Adrenal gland (tissue), 19 donors: ENCODE measurements at places on chromosomes 3 and 15.
A peak's percentile ranks its signal among the peaks of the same experiment; 100 is the strongest.

GRCh38 chr3:105866656-105867653, 1.9 kb downstream of the CBLB start:
- H3K4me3 ChIP-seq, result peak overlapping the region; percentile 92
- DNase-seq, result no peak
- H3K27me3 ChIP-seq, result no peaks in the 10 kb centered on the region
- H3K27ac ChIP-seq, result peak overlapping the region; percentile 49

DNA sequence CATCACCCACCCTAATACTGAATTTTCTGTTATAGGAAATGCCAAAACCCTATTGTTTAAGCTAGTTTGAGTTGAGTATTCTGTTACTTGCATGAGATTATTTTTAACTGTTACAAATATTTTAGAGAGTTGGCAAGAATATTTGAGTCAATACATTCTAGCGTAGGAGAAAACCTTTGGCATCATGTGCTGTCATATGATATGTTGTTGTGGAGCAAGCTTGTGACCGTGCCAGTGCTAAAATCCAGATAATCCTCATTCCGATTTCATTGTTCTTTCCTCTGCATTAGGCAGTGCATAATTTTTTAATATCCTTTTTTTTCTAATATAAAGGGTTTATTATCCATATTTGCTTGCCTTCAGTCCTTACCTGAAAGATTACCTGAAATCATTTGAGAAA, 168.0 kb upstream of the GMNC start:
- no peaks in the 10 kb centered on the region for H3K36me3 ChIP-seq
- no peak overlapping the region for H3K4me3 ChIP-seq
- DNase-seq, result no peak
- no peaks in the 10 kb centered on the region for H3K27me3 ChIP-seq
- no peaks in the 10 kb centered on the region for H3K4me1 ChIP-seq

DNA sequence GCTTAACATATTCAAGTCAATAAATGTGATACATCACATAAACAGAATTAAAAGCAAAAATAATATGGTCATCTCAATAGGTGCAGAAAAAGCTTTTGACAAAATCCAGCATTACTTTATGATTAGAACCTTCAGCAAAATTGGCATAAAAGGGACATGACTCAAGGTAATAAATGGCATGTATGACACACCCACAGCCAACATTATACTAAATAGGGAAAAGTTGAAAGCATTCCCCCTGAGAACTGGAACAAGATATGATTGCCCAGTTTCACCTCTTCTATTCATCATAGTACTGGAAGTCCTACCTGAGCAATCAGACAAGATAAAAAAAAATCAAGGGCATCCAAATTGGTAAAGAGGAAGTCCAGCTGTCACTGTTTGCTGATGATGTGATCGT, 594.7 kb downstream of the DIPK2A start:
- no peaks in the 10 kb centered on the region for H3K36me3 ChIP-seq
- no peak overlapping the region for H3K27ac ChIP-seq
- no peak overlapping the region for H3K4me3 ChIP-seq
- no peak for DNase-seq
- H3K4me1 ChIP-seq, result no peaks in the 10 kb centered on the region

- peaks cover 15% of the 10 kb centered on the region for H3K4me1 ChIP-seq
- DNase-seq, result no peak
- no peaks in the 10 kb centered on the region for H3K27me3 ChIP-seq
- no peak overlapping the region for H3K27ac ChIP-seq
Measured at GRCh38 chr3:178201714-178202113, 334.5 kb upstream of the KCNMB2 start.

GRCh38 chr3:126664591-126665214, 9.8 kb upstream of the TXNRD3 start:
- no peaks in the 10 kb centered on the region for H3K36me3 ChIP-seq
- no peak overlapping the region for H3K4me3 ChIP-seq
- no peak overlapping the region for H3K27ac ChIP-seq
- no peaks in the 10 kb centered on the region for H3K4me1 ChIP-seq
- no peak for DNase-seq
- peaks cover 9% of the 10 kb centered on the region for H3K27me3 ChIP-seq

- H3K4me1 ChIP-seq, result no peaks in the 10 kb centered on the region
- no peaks in the 10 kb centered on the region for H3K27me3 ChIP-seq
- H3K27ac ChIP-seq, result no peak overlapping the region
- no peak for DNase-seq
- no peaks in the 10 kb centered on the region for H3K36me3 ChIP-seq
Measured at GRCh38 chr3:52292247-52293065, 4.8 kb downstream of the GLYCTK start.

- no peaks in the 10 kb centered on the region for H3K27me3 ChIP-seq
- no peaks in the 10 kb centered on the region for H3K36me3 ChIP-seq
- no peak overlapping the region for H3K4me3 ChIP-seq
- DNase-seq, result no peak
Measured at GRCh38 chr3:77256584-77257503, 216.9 kb downstream of the ROBO2 start.

GRCh38 chr3:5304188-5304587, 116.7 kb downstream of the EDEM1 start:
- peaks cover 5% of the 10 kb centered on the region for H3K27me3 ChIP-seq
- H3K4me3 ChIP-seq, result no peak overlapping the region
- no peak overlapping the region for H3K27ac ChIP-seq
- no peaks in the 10 kb centered on the region for H3K4me1 ChIP-seq

DNA sequence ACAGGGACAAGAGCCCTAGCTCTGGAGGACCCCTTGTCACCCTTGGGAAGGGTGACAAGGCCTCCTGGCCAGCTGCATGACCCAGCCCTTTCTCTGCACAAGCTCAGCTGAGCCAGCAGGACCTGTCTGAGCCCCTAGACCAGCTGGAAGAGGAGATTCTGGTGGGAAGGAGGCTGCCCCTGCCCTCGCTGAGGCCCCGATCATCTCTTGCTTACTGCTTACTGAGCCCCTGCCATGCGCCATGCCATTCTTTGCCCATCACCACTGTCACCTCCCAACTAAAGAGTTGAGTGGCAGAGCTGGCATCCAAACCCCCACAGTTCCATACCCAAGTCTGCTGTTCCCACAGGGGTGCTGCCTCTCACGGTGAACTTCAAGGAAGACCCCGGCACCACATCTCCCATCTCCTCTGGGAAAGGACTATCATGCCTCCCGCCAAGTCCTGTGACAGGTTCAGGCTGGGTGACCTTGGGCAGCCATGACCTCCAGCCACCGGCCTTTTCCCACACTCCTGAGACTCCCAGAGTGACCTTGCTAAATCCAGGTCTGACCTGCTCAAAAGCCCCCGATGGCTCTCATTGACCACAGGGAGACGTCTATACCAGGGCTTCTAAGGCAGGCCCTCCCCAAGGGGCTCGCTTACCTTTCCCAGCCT, 34.0 kb downstream of the ACSBG1 start:
- no peak overlapping the region for H3K27ac ChIP-seq
- no peak overlapping the region for H3K4me3 ChIP-seq
- peaks cover 20% of the 10 kb centered on the region for H3K4me1 ChIP-seq
- no peak for DNase-seq
- no peaks in the 10 kb centered on the region for H3K36me3 ChIP-seq

- DNase-seq, result no peak
- H3K36me3 ChIP-seq, result no peaks in the 10 kb centered on the region
- H3K4me1 ChIP-seq, result no peaks in the 10 kb centered on the region
- H3K27me3 ChIP-seq, result no peaks in the 10 kb centered on the region
Measured at GRCh38 chr3:59660376-59660775, 610.6 kb upstream of the CFAP20DC start.

- no peaks in the 10 kb centered on the region for H3K4me1 ChIP-seq
- no peaks in the 10 kb centered on the region for H3K27me3 ChIP-seq
- no peak overlapping the region for H3K27ac ChIP-seq
- DNase-seq, result peak; percentile 54
- no peaks in the 10 kb centered on the region for H3K36me3 ChIP-seq
- no peak overlapping the region for H3K4me3 ChIP-seq
Measured at GRCh38 chr3:104257486-104257885, 1109.2 kb upstream of the ALCAM start.

GRCh38 chr3:111143-112069, 85.2 kb upstream of the CHL1 start:
- no peak for DNase-seq
- no peak overlapping the region for H3K27ac ChIP-seq
- no peak overlapping the region for H3K4me3 ChIP-seq
- no peaks in the 10 kb centered on the region for H3K4me1 ChIP-seq

- H3K27me3 ChIP-seq, result no peaks in the 10 kb centered on the region
- H3K36me3 ChIP-seq, result no peaks in the 10 kb centered on the region
- no peaks in the 10 kb centered on the region for H3K4me1 ChIP-seq
- H3K4me3 ChIP-seq, result no peak overlapping the region
- no peak overlapping the region for H3K27ac ChIP-seq
- DNase-seq, result no peak
Measured at GRCh38 chr3:89262309-89262929, 155.0 kb downstream of the EPHA3 start.

DNA sequence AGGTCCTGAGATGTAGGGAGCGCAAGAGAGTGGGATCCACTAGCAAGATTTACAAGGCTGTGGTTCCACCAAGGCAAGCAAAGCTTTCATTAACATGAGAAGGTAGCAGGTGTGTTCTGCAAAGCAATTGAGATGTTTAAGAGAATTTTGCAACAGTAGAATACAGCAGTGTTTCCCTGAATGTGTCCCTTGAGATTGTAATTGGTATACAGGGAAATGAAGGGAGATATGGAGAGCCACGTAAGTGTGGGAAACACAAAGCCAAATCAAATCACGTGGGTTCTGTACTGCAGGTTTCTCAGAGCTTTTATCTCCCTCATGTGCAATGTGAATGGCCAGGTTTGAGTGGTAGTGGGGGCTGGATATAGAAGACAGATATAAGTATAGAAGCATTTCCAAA, 67.3 kb downstream of the ATG7 start:
- no peaks in the 10 kb centered on the region for H3K27me3 ChIP-seq
- H3K4me1 ChIP-seq, result no peaks in the 10 kb centered on the region
- no peak overlapping the region for H3K27ac ChIP-seq
- peaks cover 9% of the 10 kb centered on the region for H3K36me3 ChIP-seq
- H3K4me3 ChIP-seq, result no peak overlapping the region

- no peak overlapping the region for H3K27ac ChIP-seq
- no peak overlapping the region for H3K4me3 ChIP-seq
- H3K27me3 ChIP-seq, result no peaks in the 10 kb centered on the region
- H3K4me1 ChIP-seq, result no peaks in the 10 kb centered on the region
- no peak for DNase-seq
Measured at GRCh38 chr3:136624371-136624770, 127.8 kb downstream of the STAG1 start.

GRCh38 chr3:80997622-80998021, 763.8 kb downstream of the GBE1 start:
- DNase-seq, result no peak
- H3K36me3 ChIP-seq, result no peaks in the 10 kb centered on the region
- no peak overlapping the region for H3K4me3 ChIP-seq
- no peaks in the 10 kb centered on the region for H3K4me1 ChIP-seq
- no peaks in the 10 kb centered on the region for H3K27me3 ChIP-seq

DNA sequence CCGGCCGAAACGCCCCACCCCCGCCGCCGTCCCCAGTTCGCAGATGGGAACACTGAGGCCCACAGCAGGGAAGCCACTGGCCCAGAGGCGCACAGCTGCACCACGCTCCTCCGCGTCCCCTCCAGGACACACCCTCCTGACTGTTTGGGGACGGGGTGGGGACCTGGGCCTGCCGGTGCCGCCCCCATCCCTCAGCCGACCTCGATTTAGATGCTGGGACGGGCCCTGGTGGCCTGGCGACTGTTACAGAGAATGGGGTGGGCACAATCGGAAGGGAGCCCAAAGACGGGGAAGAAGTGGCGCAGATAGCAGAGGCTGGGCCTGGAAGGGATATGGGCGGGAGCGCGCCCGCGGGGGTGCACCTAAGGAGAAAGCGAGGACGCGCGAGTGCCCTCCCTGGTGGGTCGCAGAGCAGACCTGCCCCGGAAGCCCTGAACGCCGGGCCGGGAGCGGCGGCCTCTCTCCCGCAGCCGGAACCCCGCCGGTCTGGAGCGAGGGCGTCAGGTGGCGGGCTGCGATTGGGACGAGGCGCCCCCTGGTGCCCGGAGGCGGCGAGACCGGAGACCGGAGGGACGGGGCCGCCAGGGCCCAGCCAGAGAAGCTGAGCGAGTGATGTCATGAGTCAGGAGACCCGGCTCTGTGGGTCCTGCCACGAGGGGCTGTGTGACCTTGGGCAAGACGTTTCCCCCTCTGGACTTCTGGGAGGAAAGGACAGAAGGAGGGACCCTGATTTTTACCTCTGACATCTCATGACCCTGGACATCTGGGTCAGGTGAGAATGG, 78.4 kb downstream of the IQSEC1 start:
- peak overlapping the region; percentile 95 for H3K27ac ChIP-seq
- peaks cover 36% of the 10 kb centered on the region for H3K4me1 ChIP-seq
- DNase-seq, result peak; percentile 91
- peak overlapping the region; percentile 54 for H3K4me3 ChIP-seq
- no peaks in the 10 kb centered on the region for H3K27me3 ChIP-seq

- peak; percentile 32 for DNase-seq
- H3K36me3 ChIP-seq, result no peaks in the 10 kb centered on the region
- no peak overlapping the region for H3K4me3 ChIP-seq
- no peaks in the 10 kb centered on the region for H3K27me3 ChIP-seq
- no peaks in the 10 kb centered on the region for H3K4me1 ChIP-seq
- H3K27ac ChIP-seq, result no peak overlapping the region
Measured at GRCh38 chr15:80906159-80906766, 83.4 kb downstream of the MESD start.

- H3K27me3 ChIP-seq, result no peaks in the 10 kb centered on the region
- peak overlapping the region; percentile 46 for H3K4me3 ChIP-seq
- H3K36me3 ChIP-seq, result no peaks in the 10 kb centered on the region
- H3K4me1 ChIP-seq, result peaks cover 7% of the 10 kb centered on the region
- H3K27ac ChIP-seq, result peak overlapping the region; percentile 89
Measured at GRCh38 chr15:77944002-77944867, 133.3 kb downstream of the TBC1D2B start.

DNA sequence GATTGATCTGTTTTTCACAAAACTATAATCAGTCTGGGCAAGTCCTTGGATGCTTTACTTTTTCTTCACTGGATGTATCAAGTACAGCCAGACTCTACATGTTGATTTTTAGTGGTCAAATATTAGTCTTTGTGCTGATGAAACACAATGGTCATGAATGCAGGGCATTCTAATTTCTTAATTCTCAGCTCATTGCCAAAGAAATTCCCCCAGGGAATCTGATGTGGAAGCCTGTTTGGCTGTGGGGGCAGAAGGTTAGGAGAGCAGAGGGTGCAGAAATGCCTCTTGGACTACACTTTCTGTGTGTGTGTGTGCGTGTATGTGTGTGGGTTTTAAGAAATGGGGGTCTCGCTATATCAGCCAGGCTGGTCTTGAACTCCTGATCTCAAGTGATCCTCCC, 48.7 kb upstream of the HACD2 start:
- H3K36me3 ChIP-seq, result no peaks in the 10 kb centered on the region
- no peak overlapping the region for H3K27ac ChIP-seq
- no peak overlapping the region for H3K4me3 ChIP-seq
- no peak for DNase-seq
- no peaks in the 10 kb centered on the region for H3K27me3 ChIP-seq

GRCh38 chr3:111666041-111666735, 71.0 kb upstream of the ZBED2 start:
- no peaks in the 10 kb centered on the region for H3K4me1 ChIP-seq
- no peaks in the 10 kb centered on the region for H3K36me3 ChIP-seq
- no peak overlapping the region for H3K4me3 ChIP-seq
- no peaks in the 10 kb centered on the region for H3K27me3 ChIP-seq

DNA sequence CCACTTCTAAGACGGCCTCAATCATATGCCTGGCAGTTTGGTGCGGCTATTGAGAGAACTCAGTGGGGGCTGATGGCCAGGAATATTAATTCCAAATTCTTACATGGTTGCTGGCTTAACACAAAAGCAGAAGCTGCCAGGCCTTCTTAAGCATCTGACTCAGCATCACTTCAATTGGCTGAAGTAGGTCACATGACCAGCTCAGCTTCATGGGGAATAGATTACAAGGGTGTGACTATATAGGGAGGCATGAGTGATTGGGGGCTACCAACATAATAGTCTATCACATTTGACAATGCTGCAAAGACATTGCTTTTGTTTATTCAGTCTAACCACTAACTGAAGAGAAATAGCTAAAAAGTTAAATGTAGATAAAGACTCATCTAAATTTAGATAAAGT, 101.6 kb upstream of the ANKRD28 start:
- no peak for DNase-seq
- no peak overlapping the region for H3K4me3 ChIP-seq
- no peaks in the 10 kb centered on the region for H3K36me3 ChIP-seq
- H3K4me1 ChIP-seq, result peaks cover 11% of the 10 kb centered on the region
